Activated T-helper 1 cell treated with anti-CD3 and anti-CD28 coated beads, Interleukin-12 subunit alpha, Interleukin-12 subunit beta, Interleukin-2, Interleukin-4 antibody, amounts not matched to agents 30 ng/mL and 10 ng/mL and 1 ng/mL, durations not matched to agents 14 hours and 24 hours and 36 hours (primary cell): ENCODE measurements at places on chromosomes 4 and X. TPM values are rescaled to one million over a fixed set of nuclear protein-coding genes. Genes with fewer than 3 reads are reported as not detected.

LDOC1 gene
- total RNA-seq: 5.4 and 6.9 TPM in 2 replicates

GPR173 gene
- total RNA-seq: not detected in 2 replicates

RENBP gene
- total RNA-seq: 12.8 and 14.0 TPM in 2 replicates

GAGE13 gene
- total RNA-seq: not detected in 2 replicates

L1CAM gene
- 1.7 and 3.3 TPM in 2 replicates for total RNA-seq

HTN1 gene
- total RNA-seq: not detected in 2 replicates

ATP2B3 gene
- total RNA-seq: 0.05 TPM in 1 of 2 replicates, not detected in the other

SCD5 gene
- 0.44 and 0.70 TPM in 2 replicates for total RNA-seq

PDLIM3 gene
- total RNA-seq: not detected in 2 replicates

CSAG1 gene
- not detected in 2 replicates for total RNA-seq

BGN gene
- not detected in 2 replicates for total RNA-seq

GABRE gene
- total RNA-seq: not detected in 2 replicates

DRD5 gene
- total RNA-seq: not detected in 2 replicates

ADGRL3 gene
- not detected in 2 replicates for total RNA-seq

NDNF gene
- total RNA-seq: 0.39 TPM in 1 of 2 replicates, not detected in the other

CTAG2 gene
- not detected in 2 replicates for total RNA-seq

STBD1 gene
- total RNA-seq: 0.51 and 0.57 TPM in 2 replicates

MGAT4D gene
- not detected in 2 replicates for total RNA-seq

ZMAT1 gene
- 0.62 and 0.83 TPM in 2 replicates for total RNA-seq

DDIT4L gene
- 0.34 and 0.76 TPM in 2 replicates for total RNA-seq

KLF3 gene
- total RNA-seq: 1.8 and 1.9 TPM in 2 replicates

COX7B2 gene
- total RNA-seq: not detected in 2 replicates

GATB gene
- 16.1 and 20.0 TPM in 2 replicates for total RNA-seq

TCEAL3 gene
- 0.23 and 0.32 TPM in 2 replicates for total RNA-seq

HSFX1 gene
- total RNA-seq: 0.49 and 1.2 TPM in 2 replicates

SPOCK3 gene
- not detected in 2 replicates for total RNA-seq

BRS3 gene
- not detected in 2 replicates for total RNA-seq

MAGEA3 gene
- not detected in 2 replicates for total RNA-seq

MAP9 gene
- 5.9 and 6.2 TPM in 2 replicates for total RNA-seq

TECRL gene
- total RNA-seq: not detected in 2 replicates

RRH gene
- total RNA-seq: 0.13 TPM in 1 of 2 replicates, not detected in the other

BMX gene
- total RNA-seq: not detected in 2 replicates

SYTL5 gene
- total RNA-seq: not detected in 2 replicates

RASGEF1B gene
- total RNA-seq: 3.6 and 3.7 TPM in 2 replicates

TRPC5OS gene
- total RNA-seq: not detected in 2 replicates

SPARCL1 gene
- total RNA-seq: not detected in 2 replicates

SPANXC gene
- total RNA-seq: not detected in 2 replicates

COQ2 gene
- total RNA-seq: 22.5 and 22.6 TPM in 2 replicates

XPNPEP2 gene
- 0.16 and 0.24 TPM in 2 replicates for total RNA-seq

TSC22D3 gene
- total RNA-seq: 30.0 and 30.6 TPM in 2 replicates

GALNTL6 gene
- not detected in 2 replicates for total RNA-seq

LPAR4 gene
- total RNA-seq: not detected in 2 replicates

ARSJ gene
- not detected in 2 replicates for total RNA-seq

MTHFD2L gene
- total RNA-seq: 8.9 and 9.9 TPM in 2 replicates

TXK gene
- 12.5 and 12.7 TPM in 2 replicates for total RNA-seq

PCDH19 gene
- total RNA-seq: 0.03 TPM in 1 of 2 replicates, not detected in the other

CXCL1 gene
- not detected in 2 replicates for total RNA-seq

MAGED4 gene
- not detected in 2 replicates for total RNA-seq

H2BW2 gene
- not detected in 2 replicates for total RNA-seq

ADH1A gene
- total RNA-seq: not detected in 2 replicates
